ENCODE measurements at places on chromosomes 5 and 9.
A peak's percentile ranks its signal among the peaks of the same experiment; 100 is the strongest.

GRCh38 chr5:91641730-91642350, 258.7 kb upstream of the ARRDC3 start:
- no peak for DNase-seq

GRCh38 chr5:6753851-6754250, 40.6 kb downstream of the TENT4A start:
- no peak for DNase-seq

GRCh38 chr9:70044490-70045307, 1.1 kb downstream of the MAMDC2 start:
- no peak for DNase-seq

DNA sequence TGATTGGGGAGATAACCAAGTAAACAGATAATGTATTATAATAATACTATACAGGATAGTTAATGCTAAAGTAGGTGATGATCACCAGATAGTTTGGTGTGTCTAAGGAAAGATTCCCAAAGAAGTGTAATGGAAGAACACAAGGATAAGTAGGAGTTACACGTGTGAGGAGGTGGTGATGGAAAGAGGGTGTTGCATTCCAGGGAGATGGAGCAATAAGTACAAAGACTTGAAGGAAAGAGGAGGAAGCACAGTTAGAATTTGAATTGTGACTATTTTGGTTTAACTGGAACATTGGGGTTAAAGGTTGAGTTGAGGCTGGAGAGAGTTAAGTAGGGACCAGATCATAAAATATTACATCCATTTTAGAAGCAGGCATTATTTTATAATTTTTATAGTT, 76.9 kb downstream of the IPO11 start:
- DNase-seq, result no peak

GRCh38 chr5:13540168-13540750, 404.2 kb downstream of the DNAH5 start:
- DNase-seq, result no peak

GRCh38 chr5:57258052-57258451, 84.2 kb downstream of the GPBP1 start:
- no peak for DNase-seq

GRCh38 chr5:164376843-164377242, 871.4 kb downstream of the MAT2B start:
- no peak for DNase-seq

DNA sequence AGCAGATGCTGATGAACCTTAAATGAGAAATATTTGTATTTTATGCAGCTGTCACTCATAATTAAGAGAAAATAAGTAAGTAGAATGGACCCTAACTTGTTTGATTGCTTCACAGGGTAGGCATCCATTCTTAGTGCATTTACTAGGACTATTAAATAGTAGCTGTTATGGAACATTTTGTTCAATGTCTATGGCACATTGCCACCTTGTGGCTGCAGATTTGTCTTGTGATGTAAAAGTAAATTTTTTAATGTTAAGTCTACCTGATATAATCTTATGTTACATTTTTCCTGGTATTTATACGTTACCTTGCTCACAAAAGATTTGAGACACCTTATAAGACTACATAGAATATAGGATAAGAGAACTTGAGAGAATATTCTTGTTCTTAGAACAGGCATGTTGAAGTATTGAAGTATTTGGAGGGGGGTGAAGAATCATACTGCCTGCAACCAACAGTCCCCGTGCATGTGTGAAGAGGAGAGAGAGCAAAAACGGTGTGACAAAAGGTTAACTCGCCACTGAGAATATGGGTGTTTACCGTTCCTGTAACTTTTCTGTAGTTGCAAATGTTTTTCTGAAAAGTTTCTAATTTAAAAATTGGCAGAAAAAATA, 161.1 kb downstream of the MAST4 start:
- DNase-seq, result peak; percentile 31

DNA sequence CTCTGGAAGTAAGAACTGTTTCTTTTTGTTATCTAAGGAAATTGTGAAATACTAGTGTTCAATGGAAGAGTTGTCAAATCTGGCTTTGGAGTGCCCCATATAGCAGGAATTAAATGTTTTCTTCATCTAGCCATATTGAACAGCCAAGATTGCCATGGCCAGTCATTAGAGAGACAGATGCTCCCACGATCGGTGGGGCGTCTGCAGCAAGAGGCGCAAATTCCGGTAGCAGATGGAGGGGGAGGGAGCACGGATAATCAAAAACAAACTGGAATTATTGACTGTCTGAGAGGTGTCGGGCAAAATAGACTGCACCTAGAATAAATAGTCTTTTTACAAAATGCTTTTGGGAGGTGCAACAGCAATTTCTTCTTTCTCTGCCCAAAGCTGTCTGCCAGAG, 139.1 kb upstream of the FSTL4 start:
- no peak for DNase-seq

DNA sequence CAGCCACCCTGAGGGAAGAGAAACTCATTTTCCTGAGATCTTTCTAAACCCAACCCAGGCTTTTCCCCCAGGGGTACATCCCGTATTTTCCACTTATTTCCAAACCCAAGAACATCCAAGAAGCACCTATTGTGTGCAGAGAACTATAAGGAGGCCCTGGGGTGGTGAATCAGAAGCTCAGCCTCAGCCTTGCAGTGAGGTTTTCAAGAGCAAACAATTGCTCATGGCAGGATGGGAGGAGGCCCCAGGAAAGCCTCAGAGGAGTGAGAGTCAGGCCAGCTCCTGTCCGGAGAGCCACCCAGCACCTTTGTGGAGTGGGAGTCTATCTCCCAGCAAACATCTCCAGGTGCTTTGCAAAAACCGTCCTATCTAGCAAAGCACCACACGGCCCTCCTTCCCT, 19.2 kb downstream of the NIPAL4 start:
- DNase-seq, result no peak

GRCh38 chr9:111720174-111720573, 58.8 kb downstream of the GNG10 start:
- DNase-seq, result no peak

GRCh38 chr5:43556857-43557542, at the start of gene PAIP1:
Gene PAIP1, minus strand, starts transcription at chr5:43557077. Its CDS starts 231 bp downstream, at chr5:43556846.
- DNase-seq, result peak; percentile 73

DNA sequence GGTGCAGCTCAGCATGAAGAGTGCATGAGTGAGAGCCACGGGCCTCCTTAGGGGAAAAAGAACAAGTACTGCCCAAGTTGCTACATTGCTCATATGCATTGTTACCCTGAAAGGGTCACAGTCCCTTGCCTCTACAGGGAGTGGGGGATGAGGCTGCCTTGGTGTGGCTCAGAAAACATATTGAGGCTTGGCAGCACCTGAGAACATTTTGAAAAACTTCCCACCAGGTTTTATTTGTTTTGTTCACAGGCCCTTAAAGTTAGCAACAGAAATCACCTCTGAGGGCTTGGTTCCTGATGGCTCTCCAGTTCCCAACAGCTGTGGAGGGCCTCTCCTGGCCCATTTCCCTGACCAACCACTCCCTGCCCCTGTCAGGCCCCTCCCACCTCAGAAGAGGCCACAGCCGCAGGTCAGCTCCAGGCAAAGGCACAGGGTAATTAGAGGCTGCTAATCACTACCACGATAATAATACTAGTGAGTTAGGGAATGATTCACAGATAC, 90.7 kb upstream of the ADRA1B start:
- DNase-seq, result no peak

DNA sequence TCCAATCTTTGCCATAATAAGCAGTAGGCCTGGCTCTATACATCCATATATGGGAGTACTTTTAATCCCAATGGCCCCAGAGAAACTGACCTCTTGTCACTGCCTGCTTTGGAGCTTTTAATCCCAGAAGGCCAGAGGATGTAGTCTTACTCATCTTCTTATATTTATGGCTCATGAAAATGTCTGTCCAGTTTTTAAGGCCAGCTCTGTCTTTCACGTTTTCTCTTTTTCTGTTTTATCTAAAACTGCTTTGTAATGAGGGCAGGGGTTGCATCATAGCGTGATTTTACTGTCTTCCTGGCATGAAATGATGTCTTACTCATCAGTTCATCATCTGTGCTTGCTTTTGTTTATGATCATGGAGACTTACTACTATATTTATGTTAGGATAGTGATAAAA, 1094.9 kb downstream of the MAT2B start:
- no peak for DNase-seq

DNA sequence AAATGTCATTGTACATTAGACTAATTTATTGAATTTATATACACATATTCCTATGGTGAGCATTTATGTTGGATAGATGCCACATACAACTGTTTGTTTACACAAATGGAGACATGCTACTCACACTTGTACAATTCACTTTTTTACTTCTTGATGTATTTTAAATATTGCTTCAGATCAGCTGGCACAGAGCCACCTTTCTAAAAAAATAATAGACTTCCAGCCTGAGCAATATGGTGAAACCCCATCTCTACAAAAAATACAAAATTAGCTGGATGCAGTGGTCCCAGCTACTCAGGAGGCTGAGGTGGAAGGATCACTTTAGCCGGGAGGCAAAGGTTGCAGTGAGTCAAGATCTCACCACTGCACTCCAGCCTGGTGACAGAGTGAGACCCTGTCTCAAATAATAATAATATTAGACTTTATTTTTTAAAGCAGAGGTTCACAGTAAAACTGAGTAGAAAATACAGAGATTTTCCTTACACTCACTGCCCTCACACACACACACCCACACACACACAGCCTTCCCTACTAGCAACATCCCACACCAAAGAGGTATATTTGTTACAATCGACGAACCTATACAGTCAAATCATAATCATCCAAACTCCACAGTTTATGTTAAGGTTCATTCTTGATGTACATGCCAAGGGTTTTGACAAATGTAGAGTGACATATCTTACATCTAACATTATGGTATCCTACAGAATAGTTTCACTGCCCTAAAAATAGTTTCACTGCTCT, 16.5 kb upstream of the ADRB2 start:
- DNase-seq, result no peak

- DNase-seq, result peak; percentile 88
These were observed 702 bp downstream of the CDC20B start for GRCh38 chr5:55172051-55172899.

DNA sequence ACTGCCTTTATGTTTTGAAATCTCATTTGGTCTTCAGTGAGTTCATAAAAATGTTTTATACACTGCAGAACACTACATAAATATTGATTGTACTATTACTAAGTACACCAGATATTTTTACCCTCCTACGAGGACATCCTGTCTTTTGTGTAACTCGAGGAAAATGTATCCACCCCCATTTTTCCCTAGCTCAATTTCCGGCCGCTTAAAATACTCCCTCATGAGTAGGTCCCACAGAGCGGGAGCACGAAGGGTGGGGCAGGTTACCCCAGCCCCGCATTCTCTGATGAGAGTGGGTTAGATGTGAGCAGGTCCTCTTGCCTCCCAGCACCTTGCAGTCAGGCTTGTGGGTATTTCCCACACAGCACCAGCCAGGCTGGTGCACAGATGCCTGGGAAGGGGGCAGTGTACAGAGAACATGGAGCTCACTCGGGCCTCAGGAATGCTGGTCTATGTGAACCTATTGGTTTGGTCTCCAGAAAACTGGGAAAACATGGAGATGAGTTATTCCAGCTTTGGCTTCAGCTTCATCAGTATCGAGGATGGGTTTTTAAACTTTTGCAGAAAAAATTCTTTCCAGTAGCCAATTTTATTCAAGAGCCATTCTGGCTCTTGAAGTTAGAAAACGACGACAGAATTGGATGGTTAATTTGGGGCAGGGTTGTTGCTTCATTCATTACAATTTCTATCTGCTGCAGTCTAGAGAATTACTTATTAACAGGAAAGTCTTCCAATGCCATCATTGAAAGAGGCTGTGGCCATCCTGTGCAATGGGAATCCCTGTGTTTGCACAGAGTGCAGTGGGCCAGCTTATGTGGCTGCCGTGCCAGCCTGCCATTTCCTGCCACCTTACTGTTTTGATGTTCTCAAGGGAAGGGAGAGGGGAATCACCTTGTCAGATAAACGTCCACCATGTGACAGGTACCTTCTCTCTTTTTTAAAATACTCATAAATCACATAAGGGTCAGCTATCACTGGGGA, 73.2 kb downstream of the WDR41 start:
- DNase-seq, result no peak

GRCh38 chr5:136686192-136686872, 321.0 kb upstream of the TRPC7 start:
- DNase-seq, result peak; percentile 15

GRCh38 chr5:163436515-163436914, 880 bp upstream of the CCNG1 start:
- no peak for DNase-seq

DNA sequence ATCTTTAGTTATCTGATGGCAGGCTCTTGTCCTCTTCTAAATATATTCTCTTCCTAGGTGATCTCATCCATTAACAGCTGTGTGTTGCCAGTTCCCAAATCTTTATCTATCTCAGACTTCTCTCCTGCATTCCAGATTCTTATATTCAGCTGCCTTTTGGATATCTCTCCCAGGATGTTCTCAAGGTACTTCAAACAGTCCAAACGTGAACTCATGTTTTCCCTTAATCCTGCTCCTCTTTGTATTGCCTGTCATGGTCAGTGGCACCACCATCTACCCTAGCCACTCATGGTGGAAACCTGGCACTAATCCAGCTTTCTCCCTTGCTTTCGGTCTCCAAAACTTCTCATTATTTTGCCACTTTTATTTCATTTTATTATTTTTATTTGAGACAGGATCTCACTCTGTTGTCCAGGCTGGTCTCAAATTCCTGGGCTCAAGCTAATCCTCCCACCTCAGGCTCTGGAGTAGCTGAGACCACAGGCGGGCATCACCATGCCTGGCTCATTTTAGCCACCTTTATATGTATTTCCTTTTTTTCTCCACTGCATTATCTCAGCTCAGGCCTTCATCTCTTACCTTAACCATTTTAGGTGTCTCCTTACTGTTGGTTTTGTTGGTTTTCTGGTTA, 3.8 kb downstream of the ZFYVE16 start:
- DNase-seq, result no peak

DNA sequence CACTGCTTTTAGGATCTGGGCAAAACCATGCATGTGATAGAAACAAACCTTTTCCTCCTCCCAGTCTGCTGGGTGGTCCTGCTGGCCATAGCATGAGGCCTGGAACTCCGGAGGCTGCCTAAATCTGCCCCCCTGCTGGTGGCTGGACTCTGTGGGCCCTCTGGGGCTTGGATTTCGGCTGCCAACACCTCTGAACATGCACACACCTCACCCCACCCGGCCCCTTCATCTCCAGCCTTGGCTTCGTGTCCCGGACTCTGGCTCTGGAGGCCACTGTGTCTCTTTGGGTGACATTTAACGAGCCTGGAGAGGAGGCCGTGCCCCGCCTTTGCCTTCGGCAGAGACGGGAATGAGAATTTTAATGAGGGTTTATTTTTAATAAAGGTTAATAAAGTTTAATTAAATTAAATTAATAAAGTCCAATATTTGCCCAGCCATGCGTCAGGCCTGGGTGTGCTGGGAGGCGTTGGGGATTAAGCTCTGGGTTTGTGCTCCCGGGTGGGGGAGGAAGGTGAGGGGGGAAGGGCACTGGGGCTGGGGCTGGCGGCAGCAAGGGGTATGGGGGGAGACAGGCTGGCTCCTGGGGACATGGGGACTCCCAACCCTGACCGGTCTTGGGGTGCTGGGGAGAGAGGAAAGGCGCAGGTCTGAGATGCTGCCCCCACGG, 251.8 kb downstream of the PBX3 start:
- no peak for DNase-seq

DNA sequence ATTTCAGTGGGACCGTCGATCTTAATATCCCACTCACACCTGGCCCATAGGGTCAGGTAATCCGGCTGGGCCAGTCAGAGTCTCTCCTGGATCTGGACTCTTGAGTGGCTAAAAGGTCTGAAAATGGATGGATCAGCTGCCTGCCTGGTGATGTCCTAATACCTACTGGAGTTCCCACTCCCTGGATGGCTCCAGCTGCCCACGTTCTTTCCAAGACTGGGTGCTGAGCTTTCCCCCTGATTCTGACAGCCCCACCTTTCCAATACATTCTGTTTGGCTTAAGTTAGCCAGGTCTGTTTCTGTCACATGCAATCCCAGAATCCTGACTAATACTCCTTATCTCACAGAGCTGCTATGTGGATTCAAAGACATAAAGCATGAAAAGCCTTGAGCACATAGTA, 10.2 kb downstream of the SH3PXD2B start:
- no peak for DNase-seq
